ENCODE measurements at places on chromosomes 7 and 10. TPM values are rescaled to one million over a fixed set of nuclear protein-coding genes. Genes with fewer than 3 reads are reported as not detected.
A peak's percentile ranks its signal among the peaks of the same experiment; 100 is the strongest.

ZNF804B gene
- not detected for total RNA-seq

PIK3CG gene
- 1.1 TPM for total RNA-seq

RBP4 gene
- total RNA-seq: 2.2 TPM

MSMB gene
- total RNA-seq: not detected

AKR1D1 gene
- total RNA-seq: not detected

CALY gene
- total RNA-seq: not detected

- no peak for DNase-seq
These were observed 151.4 kb downstream of the PTPN20 start for GRCh38 chr10:47062441-47063200.

DNA sequence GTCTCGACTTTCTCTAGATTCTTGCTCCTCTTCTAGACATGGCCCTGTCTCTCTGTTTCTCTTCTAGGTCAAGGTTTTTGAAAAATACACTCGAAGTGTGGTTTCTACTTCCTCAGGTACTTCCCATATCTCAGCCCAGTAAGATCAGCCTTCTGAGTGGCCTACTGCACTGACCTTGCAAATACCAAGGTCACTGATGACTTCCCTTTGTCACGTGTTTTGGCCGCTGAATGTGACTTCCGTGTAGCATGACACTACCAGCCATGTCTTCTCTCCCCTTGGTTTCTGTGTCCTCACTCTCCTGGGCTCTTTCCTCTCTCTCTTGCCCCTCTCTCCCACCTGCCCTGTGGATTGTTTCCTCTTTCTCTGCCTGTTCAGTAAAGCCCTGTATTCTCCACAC is 7.9 kb upstream of the WIPF3 start:
- DNase-seq: no peak

DNA sequence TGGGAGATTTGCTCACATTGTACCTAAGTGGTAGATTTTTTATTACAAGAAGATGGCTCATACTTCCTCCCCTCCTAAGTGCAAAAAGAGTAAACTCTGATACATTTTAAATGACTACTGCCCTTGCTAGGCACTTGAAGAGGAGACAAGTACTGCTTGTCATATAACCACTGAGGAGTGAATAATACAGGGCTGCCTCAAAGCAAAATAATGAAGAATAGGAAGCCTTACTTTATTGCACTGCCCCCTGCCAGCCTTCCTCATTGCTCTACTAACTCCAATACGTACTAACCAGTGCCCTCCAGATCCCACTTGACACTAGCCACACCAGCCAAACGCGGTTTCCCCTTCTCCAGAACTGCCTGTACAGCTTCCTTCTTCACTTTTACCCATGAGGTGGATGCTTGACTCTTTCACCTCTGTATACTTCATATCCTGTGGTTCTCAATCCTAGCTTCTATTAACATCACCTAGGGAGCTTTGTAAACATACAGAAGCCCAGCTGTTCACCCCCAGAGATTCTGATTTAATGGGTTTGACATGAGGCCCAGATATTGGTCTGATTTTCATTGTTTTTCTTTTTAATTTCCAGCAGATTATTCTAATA is 11.7 kb upstream of the MTERF1 start:
- DNase-seq: no peak

GRCh38 chr10:95394161-95394880 is 103.5 kb upstream of the PDLIM1 start:
- no peak for DNase-seq

GRCh38 chr7:79317728-79318127 is 135.7 kb downstream of the MAGI2 start:
- DNase-seq: no peak

DNA sequence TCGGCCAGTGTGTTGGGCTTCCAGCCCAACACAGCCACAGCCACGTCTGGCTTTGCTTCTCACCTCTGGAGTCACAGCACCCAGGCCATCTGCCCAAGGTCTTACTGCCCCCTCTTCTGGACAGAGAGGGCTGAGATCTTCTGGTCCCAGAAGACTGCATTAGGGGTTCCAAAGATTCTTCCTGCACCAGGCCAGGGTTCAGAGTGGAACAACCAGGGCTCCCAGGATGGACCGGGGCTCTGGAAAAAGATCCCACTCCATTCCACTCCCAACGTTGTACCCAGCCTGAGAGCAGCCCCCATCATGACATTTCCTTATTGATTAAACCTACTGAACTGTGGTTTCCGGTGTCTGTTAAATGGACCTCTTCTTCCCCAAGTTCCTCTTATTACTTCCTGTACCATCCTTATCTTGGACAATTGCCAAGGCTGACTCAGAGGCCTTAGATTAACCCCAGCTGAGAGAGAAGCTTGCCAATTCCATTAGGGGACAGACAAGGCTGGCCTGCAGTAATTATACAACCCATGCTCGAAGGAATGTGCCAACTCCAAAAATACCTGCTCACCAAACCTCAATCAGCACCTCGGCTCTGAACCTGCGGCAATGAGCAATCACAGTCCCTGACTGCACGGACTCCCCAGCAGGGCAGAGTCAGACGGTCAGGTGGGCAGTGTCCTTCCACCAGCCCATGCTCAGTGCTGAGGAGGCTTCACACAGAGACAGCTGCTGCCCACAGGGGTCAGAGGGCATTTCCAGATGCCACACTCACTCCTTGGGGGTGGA is 47.9 kb upstream of the NPFFR1 start:
- DNase-seq: peak; percentile 55

- no peak for DNase-seq
These were observed 210.1 kb downstream of the JCAD start for GRCh38 chr10:29849126-29849833.

- no peak for DNase-seq
These were observed 52.1 kb downstream of the ADRB1 start for GRCh38 chr10:114095559-114096337.

DNA sequence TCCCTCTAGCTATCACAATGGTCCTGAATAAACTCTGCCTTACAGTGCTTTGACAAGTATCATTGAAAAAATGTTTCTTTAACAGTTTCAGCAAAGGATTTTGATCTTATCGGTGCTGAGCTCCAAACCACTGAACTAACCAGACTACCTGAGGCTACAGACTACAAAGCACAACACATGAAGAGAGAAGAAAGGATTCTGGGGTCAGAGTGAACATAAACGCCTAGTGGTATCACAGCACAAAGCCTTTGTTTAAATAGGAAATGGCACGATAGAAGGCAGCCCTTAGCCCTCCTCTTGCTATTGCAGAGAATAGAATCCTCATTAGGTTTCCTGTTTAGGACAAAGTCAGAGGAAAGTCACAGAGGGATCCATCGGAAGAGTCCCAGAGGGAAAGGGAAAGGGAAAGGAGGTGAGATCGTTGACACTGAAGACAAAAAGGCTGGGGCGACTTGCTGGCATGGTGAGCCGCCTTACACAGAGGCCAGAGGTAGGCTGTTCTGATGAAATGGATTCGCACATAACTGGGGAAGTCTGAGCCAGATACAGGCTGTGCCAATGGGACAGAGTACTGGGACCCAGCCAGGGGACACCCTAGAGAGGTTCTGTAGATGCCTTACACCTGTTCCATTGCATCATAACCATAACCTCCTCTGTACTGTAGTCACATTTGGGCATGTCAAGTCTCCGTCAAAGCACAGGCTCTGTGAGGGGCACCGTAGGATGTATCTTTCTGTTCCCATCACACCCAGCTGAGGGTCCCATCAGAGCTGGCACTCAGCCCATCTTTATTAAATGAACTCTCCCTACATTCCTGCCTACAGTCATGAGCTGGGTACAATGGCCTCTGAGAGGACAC is 71.5 kb downstream of the XPNPEP1 start:
- peak; percentile 26 for DNase-seq

GRCh38 chr10:32328499-32328898 is 18.5 kb downstream of the EPC1 start:
- no peak for DNase-seq

DNA sequence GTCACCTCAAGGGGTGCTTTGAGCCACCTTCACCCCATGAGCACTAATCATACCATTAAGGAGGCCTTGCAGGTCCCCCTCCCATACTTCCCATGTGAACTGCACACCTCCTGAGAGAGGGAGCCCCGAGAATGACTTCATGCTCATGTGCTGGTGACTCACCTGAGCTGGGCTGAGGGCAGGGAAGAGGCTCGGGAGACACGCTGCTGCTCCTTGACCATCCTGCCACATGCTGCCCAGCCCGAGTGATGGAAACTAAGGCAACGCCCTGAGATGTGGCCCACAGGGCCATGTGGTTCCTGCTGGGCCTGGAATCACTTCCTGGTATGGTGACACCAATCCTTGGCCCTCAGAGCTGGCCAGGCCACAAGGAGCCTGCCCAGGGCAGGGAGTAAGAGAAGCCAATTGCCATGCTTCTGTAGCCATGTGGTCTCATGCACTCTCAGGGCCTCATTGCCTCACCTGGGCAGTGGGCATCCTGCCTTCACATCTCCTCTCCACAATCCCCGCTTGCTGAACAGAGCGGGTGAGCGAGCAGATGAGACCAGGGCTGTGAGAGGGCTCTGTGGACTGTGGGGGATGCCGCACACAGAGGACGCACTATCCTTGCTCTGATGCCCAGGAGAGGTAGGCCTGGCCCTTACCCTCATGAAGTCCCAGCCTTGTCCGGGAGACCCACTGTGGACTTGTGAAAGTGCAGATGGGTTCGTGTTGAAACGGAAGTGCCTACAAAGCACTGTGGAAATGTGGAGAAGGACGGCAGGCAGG is 18.3 kb upstream of the PPIF start:
- DNase-seq: no peak

DNA sequence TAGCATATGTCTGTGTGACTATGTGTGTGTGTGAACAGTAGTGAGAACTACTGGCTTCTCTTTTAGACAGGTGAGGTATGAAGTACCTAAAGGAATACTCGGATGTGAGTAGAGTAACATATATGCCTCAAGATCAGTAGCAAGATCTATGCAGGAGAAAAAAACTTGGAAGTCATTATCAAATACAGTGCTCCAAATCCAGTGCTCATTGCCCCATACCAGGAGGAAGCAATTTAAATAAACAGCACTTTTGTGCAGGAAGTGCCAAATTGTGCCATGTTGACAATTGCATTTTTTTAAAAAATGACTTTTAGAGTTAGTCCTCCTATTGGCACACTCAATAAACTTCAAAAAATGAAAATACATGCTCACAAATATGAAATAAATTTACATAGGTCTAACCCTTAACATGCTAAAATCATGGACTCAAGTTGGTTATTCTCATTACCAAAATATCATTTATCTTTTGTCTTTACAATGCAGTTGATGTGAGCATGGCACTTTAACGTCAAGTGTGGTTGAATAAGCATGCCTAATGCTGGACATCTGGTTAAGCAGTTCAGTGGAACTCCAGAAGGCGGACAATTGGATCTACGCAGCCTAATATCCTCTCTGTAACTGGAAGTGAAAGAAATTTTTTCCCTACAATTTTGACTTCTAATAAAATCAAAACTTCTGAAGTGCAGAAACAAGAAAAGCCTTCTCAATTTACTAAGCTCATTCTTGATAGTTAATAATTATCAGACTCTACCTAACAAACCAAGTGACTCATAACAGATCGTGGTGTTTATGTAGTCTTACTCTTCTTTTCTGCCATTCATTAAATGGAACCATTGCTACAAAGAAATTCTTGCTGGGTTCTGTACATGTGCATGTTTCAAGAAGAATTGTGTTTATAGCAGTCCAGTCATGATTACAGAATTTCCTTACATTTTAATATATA is 195.2 kb downstream of the MDFIC start:
- no peak for DNase-seq

- DNase-seq: no peak
These were observed 49.7 kb downstream of the ADD3 start for GRCh38 chr10:110057456-110057855.

GRCh38 chr7:158495216-158495615 is 92.4 kb downstream of the PTPRN2 start:
- DNase-seq: no peak

- DNase-seq: no peak
These were observed 20.1 kb downstream of the TDRD1 start for GRCh38 chr10:114199239-114199638.

DNA sequence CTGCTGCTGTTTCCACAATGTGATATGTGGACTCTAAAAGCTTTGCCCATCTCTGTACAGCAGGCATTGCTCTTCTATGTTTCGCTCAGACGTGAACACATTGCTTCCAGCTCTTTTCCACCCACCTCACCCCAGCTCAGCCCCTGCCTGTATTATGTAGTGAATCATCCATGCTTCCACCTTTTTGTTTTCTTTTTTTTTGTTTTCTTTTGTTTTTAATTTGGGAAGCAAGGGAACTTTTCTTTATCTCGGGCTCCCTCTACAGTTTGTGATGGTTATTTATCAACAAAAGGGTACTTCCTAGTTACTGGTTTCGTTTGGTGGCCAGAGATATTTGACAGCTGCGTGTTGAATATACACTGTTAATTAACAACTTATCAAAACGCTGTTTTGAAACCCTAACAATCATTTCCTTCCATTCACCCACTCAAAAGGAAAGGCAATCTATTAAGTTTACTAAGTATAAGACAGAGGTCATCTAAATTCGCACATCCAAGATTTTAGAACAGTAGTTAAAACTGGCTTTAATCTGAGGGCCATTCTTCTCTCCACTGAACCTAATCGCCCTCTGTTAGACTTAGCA is 127.9 kb upstream of the STK17A start:
- DNase-seq: no peak

DNA sequence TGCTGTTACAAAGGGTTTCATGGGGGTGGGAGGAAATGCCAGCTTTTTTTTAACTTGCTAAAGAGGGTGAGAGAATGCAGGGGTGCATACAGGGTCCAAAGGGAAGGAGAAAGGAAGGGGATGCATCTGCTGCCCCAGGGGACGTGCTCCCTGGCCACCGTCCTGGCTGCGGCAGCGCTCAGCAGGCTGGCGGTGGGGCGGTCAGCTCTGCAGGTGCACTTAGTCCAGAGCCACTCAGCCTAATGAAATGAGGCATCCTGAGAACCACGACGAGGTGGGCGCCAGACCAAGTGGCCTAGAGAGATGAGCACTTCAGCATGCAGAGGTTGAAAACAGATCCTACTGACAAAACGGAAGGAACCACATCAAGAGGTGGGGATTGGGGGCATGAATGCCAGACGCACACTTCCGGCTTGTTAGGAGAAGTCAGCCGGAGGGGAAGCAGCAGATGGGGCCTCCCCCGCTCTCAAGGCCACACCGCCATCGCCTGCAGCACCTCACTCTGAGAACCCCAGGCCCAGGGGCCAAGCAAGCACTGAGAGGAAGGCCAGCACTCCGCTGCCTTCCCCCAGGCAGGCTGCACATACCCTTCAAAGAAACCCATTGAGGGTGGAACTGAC is 94.5 kb downstream of the MAD1L1 start:
- DNase-seq: no peak

Data from psoas muscle (tissue), 8 donors.